Activated CD4-positive, alpha-beta T cell treated with anti-CD3 and anti-CD28 coated beads for 36 hours (primary cell): ENCODE measurements at places on chromosomes 5 and 9.

- DNase-seq, result no peak
Observed at GRCh38 chr5:96649251-96649662, 12.9 kb upstream of the CAST start.

DNA sequence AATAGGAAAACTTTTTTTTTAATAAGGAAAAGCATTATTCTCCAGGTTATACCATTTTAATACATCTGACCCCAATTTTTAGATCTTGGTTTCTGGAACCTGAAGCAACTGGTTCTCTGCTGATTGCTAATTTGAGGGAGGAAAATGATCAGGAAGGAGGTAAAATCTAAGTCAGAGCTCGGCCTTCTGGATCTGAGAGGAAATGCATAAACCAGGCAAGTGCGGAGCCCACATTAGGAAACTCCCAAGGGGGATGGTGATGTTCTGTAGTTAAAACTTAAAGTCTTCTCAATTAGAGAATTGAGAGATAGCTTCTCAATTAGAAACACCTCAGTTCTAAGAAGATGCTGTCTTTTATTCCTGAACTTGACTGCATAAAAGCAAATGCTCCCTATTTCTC is 113.5 kb downstream of the TSSK1B start:
- no peak for DNase-seq

GRCh38 chr5:73376618-73377170 is 71.9 kb downstream of the FOXD1 start:
- no peak for DNase-seq

DNA sequence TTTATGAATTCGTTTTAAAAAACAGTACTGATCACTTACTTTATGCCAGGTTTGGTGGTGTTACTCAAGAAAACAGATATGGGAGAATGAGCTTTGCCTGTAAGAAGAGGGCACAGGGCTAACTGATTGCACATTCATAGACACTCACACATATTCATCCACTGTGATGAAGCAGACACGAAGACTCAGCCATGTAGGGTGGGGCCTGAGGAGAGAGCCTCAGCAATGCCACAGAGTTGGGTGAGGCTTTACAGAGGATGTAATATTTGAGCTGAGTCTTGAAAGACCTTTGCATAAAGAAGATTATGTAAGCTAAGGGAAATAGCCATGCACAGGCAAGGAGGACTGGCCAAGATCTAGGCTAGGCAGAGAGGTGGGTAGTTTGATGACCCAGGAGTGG is 472.8 kb downstream of the PSAT1 start:
- DNase-seq, result no peak

DNA sequence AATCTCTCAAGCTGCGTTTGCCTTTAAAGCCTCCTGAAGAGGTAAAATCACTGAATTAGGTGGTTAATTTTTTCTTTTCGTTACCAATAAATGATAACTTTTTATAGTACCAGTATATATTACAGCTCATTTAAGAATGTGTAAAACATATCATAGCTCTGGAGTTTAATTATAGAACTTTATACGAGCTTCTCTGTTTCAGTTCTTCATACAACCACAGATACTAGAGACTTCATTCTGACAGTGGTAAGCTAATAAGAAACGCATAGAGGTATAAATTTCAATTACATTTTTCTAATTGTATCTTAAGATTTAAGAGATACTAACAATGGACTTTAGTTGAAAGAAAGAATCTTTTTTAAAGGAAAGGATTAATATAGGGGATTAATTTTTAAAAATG is 73.9 kb downstream of the PBX3 start:
- no peak for DNase-seq

GRCh38 chr9:137174722-137175293 is 3.0 kb upstream of the TMEM210 start:
- peak; percentile 59 for DNase-seq

GRCh38 chr5:175216991-175217390 is 227.0 kb downstream of the DRD1 start:
- DNase-seq, result no peak

GRCh38 chr9:106039151-106039935 is 345.0 kb downstream of the TMEM38B start:
- no peak for DNase-seq

DNA sequence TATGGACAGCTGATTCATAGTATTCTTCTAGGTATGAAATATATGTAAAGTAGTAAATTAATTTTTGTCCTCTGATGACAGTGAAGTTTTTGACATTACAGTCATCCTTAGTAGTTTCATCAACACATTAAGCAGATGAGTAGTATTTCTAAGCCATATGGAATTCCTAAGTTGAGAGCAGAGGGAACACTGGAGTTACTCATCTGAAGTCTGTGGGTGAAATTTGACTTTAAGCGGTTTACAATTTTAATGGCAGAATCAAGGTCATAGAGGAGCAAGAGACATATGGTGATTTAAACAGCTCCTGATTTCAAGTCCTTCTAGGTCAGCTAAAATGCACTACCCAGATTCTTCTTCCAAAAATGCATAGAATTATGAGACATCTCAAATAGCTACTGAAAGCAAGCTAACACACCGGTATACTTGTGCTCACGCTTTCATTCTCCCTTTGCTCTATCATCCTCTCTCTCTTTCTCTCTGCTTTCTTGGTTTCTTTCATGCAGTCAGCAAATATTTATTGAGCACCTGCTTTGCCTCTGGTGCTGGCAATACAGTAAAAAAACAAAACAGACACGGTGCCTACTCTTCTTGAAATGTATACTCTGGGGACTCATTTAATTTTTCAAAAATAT is 235.9 kb downstream of the FER start:
- no peak for DNase-seq

DNA sequence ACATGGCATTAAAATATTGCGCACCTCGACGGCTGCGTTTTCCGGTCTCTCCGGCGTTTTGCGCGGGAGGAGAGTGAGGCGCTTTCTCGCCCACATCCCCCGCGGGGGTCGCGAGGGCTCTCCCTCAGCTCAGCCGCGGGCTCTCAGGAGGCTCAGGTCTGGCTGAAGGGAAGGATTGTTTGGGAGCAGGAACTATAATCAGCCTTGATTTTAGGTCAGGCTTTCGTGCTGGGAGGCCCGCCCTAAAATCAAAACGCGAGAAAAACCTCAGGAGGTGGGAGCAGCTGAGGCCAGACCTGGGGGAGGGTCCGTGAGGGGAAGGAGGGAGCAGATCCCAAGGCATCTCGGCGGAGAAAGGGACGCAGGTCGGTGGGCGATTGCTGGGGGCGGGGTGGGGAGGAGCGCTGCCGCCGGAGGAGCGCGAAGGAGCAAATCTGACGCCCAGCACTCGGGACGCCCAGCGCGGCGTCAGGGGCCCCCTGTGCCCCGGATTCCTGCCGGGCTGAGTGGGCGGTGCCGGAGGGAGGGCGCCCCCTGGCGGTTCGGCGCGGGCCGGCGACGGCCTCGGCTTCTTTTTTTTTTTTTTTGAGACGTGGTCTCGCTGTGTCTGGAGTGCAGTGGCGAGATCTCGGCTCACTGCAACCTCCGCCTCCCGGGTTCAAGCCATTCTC is 18.7 kb upstream of the RNF130 start:
- DNase-seq, result peak; percentile 89

DNA sequence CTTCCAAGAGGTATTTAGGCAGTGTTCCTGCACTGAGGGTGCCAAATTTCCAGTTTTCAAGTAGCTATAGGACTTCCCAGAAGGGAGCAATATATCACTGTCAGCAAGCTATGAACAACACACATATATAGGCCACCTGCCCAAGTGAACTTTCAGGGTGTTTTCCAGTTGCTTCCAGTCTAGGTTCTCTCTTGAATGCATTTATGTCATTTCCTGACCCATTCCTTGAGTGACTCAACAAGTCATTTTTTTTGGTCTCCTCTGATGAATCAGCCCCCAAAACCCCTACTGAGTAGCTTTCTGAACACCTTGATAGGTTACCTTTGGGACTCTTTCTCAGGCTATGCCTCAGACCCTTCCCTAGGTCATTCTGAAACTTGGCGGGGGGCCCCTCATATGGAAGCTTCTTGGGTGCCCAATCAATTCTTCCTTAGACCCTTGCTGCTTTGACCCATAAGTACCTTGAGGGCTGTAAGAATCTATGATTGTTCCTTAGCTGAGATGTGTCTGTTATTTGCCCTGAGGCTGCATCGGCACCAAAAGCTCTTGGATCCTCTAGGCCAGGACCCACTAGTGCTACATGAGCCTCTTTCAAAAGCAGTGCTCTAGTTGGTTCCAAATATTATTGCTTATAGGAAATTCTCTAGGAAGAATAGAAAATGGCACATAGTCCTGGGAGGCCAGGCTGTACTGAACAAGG is 12.4 kb downstream of the DNAJB5 start:
- peak; percentile 39 for DNase-seq

- DNase-seq, result no peak
Observed at GRCh38 chr5:157546456-157547100, 29.0 kb downstream of the ADAM19 start.
